ENCODE measurements at places on chromosomes 1 and 21.

- DNase-seq: no peak
These were observed 19.1 kb downstream of the KLHL20 start for GRCh38 chr1:173733912-173734311.

DNA sequence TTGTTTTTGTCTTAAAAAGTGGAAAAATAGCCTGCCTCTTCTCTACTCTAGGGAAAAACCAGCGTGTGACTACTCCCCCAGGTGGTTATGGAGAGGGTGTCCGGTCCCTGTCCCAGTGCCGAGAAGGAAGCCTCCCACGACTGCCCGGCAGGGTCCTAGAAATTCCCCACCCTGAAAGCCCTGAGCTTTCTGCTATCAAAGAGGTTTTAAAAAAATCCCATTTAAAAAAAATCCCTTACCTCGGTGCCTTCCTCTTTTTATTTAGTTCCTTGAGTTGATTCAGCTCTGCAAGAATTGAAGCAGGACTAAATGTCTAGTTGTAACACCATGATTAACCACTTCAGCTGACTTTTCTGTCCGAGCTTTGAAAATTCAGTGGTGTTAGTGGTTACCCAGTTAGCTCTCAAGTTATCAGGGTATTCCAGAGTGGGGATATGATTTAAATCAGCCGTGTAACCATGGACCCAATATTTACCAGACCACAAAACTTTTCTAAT is 35.0 kb upstream of the TDRD10 start:
- DNase-seq: peak; percentile 45

GRCh38 chr1:189429610-189430009 is 1048.1 kb downstream of the BRINP3 start:
- no peak for DNase-seq

DNA sequence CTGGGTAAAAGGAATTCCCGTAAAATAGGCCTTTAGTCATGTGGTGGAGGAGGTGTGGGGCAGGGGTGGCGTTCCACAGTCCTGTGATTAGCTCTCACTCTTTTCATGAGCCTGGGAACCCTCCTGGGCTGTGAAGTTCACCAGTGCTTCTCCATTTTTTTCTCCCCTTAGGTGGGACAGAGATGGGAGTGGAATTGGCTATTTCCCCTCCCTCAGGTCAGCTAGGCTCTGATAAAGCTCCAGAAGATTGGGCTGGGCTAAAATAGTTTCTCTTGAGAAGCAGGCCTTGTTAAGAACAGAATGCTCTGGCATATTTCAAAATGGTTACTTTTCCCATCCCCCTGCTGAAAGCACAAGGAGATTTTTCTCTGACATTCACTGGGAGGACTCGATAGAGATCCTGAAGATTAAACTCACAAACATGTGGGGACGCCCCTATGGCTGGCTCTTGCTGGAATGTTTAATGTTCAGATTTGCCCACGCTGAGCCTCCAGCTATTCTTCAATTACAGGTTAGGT is 33.4 kb upstream of the SLC2A1 start:
- no peak for DNase-seq

DNA sequence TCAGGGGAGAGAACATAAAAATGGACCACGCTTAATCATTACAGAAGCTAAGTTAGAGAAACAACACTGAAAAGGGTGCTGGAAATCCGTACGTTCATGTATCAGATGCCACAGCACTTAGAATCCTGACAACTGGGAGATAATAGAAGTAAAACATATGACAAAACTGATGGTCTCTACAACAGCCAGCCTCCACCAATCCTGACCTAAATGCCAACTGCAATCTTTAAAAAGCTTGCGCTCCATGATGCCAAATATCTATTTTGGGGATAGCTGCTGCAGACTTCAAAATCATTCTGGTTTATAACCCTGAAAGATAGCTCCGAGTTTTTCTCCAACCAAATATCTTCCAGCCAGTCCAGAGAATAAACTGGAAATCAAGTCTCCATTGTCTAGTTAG is 178.3 kb downstream of the RERE start:
- DNase-seq: no peak

GRCh38 chr21:42771503-42771805 is 107.9 kb downstream of the WDR4 start:
- no peak for DNase-seq

- DNase-seq: peak; percentile 79
These were observed 78.1 kb upstream of the DNAH14 start for GRCh38 chr1:224851210-224851847.

DNA sequence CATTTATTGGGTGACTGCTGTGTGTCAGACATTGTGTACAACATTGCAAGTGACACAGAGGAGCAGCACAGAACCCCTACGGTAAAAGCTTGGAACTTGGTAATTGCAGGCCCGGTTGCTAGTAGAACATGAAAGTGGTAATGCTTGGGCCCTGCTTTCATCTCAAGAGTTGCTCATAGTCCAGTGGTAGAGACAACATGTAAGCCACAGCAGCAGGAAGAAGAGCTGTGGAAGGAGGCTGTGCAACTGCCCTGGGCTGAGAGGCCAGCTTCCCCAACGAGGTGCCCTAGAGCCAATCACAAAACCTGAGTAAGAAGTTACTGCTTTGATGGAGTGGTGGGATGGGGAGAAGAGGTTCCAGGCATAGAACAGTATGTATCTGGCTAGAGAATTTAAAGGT is 18.4 kb downstream of the CNIH4 start:
- DNase-seq: no peak

GRCh38 chr1:62295921-62296491 is 23.2 kb downstream of the KANK4 start:
- DNase-seq: no peak

- no peak for DNase-seq
These were observed 27.0 kb downstream of the DISC1 start for GRCh38 chr1:231653632-231654031.

- no peak for DNase-seq
These were observed 242.2 kb downstream of the RGS7 start for GRCh38 chr1:241114699-241115233.

GRCh38 chr1:113142791-113143190 is 69.8 kb downstream of the LRIG2 start:
- no peak for DNase-seq

DNA sequence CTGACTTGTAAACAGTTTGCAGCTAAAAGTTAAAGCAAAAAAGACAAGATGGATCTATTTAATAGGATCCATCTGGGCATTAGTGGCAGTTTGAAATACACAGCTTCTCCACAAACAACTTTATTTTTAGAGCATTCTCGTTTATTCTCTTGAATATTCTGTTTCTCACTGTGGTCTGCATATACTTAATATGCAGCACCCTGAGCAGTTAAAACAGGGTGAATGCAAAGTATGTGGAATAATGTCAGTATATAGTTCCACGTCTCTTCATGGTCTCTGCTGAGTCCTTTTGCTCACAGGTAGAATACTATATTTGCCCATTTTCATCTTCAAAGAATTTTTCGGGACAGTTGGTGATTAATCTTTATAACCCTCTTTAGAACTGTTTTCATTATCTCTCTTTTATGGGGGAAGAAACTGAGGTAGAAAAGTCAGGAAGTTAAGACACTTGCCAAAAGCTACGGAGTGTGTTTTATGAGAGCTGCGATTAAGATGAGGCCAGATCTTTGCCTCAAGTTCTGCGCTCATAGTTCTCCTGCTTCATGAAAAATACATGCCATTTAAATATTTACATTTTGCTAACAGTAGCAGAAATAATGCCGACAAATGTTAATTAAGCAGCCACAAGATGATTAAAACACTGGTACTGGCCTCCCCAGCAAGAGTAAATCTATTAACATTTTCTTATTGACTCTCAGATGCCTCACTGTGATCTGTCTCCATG is 115.6 kb downstream of the PTBP2 start:
- DNase-seq: no peak

DNA sequence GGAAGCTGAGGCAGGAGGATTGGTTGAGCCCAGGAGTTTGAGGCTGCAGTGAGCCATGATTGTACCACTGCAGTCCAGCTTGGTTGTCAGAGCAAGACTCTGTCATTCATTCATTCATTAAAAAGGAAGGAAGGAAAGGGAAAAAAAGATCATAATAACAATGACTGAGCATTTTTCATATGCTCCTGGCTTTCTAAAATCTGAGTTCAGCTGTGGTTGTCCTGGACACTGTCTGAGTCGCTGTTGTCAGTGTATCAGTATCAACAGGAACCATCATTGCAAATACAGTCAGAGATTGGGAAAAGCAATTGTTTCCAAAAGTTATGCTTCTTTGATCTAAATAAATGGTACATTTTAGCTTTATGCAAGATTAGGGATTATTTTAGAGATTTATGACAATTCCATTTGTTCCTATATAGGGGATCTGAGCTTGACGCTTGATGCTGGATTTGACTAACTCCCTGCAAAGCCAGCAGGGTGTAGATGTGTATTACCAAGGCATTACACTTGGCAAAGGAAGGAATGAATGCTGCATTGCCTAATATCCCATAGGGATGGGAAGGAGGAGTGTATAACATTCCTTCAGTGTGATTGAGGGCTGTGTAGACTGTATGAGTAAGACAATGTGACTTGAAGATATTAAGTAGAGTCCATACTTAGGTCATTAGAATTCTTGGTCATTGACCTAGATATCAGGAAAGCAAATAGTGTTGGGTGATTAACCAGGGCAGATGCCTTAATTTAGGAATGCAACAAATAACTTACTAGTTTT is 100.2 kb downstream of the DISP1 start:
- no peak for DNase-seq

DNA sequence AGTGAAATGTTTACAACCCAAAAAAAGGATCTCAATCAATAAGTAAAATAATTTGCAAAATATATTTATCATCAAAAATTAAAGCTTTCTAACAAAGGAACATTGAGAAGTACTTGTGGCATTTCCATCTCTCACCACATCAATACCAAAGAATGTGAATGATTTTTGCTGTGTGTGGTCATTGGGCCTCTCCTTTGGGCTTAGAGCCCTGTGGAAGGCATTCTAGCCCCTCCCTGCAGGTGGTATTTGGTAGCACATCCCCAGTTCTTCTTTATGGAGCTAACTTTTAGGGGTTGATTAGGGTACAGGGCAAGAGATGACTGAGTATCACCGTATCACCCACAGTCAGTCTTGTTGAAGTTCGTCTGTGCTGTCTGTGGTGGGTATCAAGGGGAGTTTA is 294.1 kb upstream of the SGIP1 start:
- no peak for DNase-seq

GRCh38 chr1:40794974-40795715 is 11.6 kb downstream of the KCNQ4 start:
- no peak for DNase-seq

- DNase-seq: no peak
These were observed 50.2 kb downstream of the UBE4B start for GRCh38 chr1:10082785-10083479.

All from upper lobe of right lung (tissue), 1 donor.